MG63 (cell line): ENCODE measurements at places on chromosomes 11 and 22. TPM values are rescaled to one million over a fixed set of nuclear protein-coding genes. Genes with fewer than 3 reads are reported as not detected.

Gene P2RY2
- 0.15 and 1.3 TPM in 2 replicates for total RNA-seq

Gene HEPN1
- total RNA-seq = not detected in 2 replicates

Gene DTX4
- 18.8 and 22.7 TPM in 2 replicates for total RNA-seq

Gene TYR
- not detected in 2 replicates for total RNA-seq

Gene SHISAL1
- 37.9 and 49.6 TPM in 2 replicates for total RNA-seq

Gene SLC35E4
- 11.3 and 12.5 TPM in 2 replicates for total RNA-seq

Gene TEAD1
- total RNA-seq = 16.9 and 17.5 TPM in 2 replicates

DNA sequence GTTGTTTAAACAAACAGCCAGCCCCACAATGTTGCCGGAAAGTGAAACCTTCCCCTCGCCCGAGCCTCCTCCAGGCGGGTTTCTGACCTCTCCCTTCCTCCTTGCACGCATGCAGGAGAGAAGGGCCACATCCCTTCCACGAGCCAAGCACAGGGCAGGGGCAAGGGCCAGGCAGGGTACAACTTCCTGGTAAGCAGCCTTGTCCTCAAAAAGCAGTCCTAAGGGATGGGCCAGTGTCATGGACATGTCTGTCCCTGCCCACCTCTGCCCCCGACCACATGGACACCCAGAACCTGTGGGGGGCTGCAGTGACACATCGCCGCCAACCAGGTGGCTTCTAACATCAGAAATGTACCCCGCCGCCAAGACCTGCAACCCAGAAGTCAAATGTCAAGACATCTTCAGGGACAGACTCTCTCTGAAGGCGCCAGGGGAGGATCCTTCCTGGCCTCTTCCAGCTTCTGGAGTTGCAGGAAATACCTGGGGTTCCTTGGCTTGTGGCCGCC is 145.3 kb downstream of the CRYBB2 start:
- DNase-seq = no peak

DNA sequence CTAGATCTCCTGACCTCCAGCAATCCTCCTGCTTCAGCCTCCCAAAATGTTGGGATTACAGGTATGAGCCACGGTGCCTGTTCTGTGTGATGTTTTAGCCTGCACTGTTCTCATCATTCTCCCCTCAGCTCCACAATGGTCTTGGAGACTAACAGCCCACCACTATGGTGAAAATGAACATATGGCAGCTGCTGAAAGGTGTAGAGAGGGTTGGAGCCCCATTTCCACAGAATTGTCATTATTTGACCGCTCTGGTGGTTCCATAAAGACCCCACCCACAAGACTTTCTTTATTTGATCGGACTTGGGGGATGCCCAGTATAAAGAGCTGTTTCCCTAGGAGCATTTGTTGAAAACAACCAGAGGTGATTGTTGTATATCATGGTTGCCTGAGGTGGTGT is 67.9 kb upstream of the SEPTIN5 start:
- no peak for DNase-seq

GRCh38 chr11:108241330-108242037 is 18.6 kb downstream of the ATM start:
- no peak for DNase-seq

- DNase-seq = no peak
Measured at GRCh38 chr11:120338107-120338933, 2.1 kb downstream of the ARHGEF12 start.

- DNase-seq = no peak
Measured at GRCh38 chr22:50443801-50444625, 30.8 kb downstream of the SBF1 start.

DNA sequence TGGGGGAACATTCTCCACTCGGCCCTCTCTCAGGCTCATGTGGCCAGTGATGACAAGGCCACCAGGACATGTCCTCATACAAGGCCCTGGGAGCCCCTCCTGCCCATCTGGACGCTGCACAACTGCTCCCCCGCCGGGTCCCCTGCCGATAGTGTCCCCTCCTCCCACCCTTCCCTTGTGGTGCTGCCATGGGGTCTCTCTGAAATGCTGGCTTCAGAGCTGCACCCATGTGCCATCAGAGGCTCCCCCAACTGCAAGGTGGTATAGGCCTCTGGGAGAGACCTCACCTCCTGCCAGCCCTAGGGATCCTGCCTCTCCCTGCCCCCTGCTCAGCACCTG is 113.0 kb downstream of the KCNQ1OT1 start:
- DNase-seq = no peak

DNA sequence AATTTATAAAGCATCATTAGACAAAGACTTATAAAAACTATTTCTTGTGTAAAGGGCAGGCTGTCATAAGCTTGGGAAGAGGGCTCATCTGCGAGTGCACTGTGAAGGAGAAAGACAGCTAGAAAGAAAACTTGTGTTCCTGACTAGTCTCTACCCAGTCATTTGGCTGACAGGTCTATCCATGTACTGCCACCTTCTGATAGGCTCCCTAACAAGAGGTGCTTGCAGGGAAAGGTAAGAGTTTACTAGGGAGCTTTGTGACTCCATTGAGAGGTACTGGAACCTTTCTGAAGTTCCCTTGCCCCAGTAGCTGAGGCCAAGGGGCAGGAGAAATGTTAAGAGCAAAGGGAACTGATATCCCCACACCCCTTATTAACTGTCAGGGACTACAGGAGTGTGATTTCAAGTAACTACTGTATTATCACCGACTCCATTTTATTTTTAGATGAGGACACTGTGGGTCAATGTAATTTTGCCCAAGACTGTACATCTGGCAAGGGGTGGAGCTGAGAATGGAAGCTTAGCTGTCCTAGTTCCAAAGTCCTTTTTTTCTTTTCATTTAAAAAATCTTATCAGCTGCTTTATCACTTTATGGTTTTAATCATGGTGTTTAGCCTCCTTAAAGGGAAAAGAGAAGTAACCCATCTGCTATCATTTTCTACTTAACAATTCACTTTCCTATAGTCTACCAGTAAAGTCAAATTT is 129.4 kb downstream of the ARHGAP20 start:
- no peak for DNase-seq

DNA sequence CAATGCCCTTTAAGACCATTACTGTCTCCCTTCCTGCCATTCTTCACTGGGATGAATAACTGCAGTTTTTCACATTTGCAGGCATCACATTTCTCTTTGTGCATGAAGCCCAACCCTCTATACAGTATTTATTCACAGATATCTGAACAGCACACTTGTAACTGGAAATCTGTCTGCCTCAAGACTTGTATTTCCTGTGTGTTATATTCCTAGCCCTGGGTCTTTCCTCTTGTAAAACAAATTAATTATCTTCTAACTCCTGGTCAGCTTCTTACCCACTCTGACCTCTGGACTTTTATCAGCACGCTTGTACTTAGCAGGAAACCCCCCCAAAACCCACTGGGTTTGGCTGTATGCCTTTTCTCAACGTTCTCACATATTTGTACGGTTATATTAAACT is 2.0 kb downstream of the CSRP3 start:
- no peak for DNase-seq

GRCh38 chr11:120404495-120404894 is 68.3 kb downstream of the ARHGEF12 start:
- no peak for DNase-seq

- no peak for DNase-seq
Measured at GRCh38 chr22:50141891-50142363, 28.6 kb upstream of the PANX2 start.

- DNase-seq = no peak
Measured at GRCh38 chr22:41933411-41934177, 7.0 kb upstream of the TNFRSF13C start.

DNA sequence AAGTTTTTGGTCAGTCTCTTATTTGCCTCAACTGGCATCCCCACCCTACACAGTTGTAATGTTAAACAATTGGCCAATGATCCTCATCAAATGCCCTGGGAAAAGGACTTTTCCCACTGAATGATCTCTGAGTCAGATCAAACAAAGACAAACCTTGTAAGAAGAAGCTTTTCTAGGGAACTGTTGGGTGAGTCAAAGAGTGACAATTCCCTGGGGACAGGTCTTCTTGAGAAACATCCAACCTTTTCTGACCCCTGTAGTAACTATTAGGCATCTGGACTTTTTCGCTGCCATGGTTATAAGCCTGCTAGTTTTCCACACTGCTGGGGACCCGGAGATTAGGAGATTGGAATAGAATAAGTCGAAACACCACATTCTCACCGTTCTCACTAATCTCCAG is 789.8 kb upstream of the API5 start:
- DNase-seq = no peak

GRCh38 chr11:110613197-110613918 is 98.9 kb downstream of the ARHGAP20 start:
- no peak for DNase-seq

GRCh38 chr11:74092425-74092824 is 78.4 kb downstream of the C2CD3 start:
- DNase-seq = no peak

DNA sequence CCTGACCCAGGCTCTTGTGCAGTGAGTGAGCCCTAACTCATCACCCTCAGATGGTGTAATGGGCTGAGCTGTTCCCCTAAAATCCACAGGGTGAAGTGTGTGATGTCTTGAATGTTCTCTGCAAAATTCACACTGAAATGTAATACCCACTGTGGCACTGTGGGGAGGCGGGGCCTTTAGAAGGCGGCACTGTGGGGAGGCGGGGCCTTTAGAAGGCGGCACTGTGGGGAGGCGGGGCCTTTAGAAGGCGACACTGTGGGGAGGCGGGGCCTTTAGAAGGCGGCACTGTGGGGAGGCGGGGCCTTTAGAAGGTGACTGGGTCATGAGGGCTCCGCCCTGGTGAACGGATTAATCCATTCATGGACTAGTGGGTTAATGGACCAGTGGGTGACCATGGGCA is 33.0 kb downstream of the CHID1 start:
- DNase-seq = no peak

DNA sequence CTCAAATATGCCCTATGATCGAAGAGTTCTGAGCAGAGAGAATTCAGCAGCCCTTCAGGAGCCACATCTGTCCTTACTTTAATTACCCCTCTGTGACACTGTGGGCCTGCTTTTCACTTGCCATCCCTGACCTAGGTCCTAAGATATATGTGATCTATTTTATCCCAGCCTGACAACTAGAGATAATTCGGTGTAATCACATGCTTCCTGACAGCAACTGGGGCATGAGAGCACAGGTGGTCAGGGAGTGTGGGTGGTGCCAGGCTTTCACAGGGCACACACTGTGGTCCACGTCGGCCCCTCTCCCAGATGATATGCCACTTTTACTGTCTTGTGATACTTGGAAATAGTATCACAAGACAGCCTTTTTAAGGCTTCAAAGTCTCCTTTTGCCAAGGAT is 3.9 kb downstream of the TUBA8 start:
- DNase-seq = no peak

GRCh38 chr11:57399972-57400578 is 9.6 kb upstream of the PRG2 start:
- no peak for DNase-seq

DNA sequence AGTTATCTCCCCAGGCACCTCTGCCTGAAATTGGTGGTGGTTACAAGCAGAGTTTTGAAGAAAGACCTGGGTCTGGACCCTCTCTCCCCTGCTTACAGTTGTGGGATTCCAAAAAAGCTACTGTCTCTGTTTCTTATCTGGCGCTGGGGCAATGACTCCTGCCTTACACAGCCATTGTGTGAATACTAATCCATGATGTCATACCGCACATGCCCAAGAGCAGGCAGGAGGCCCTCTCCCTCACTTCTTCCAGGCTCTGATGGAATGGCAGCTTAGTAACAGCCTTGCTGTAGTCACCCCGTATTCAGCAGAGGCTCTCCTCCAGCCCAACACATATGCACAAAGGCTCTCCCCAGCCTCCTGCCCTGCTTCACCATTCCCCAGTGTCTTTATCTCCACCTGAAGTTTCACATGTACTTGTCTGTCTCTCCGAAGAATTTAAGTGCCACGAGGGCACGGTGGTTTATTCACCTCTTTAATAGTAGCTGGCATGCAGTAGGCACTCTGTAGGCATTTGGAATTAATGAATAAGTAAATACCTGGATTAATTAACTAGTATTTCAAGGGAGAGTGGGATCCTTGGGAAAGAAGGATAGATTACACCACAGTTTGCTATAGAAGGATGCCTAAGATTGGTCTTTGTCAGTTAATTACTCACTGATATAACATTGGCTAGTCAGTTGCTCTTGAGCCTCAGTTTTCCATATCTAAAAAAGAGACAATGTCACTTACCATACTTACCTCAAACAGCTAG is 165.6 kb downstream of the ETS1 start:
- DNase-seq = peak; percentile 42
